ENCODE measurements at places on chromosomes 3 and 15.

DNA sequence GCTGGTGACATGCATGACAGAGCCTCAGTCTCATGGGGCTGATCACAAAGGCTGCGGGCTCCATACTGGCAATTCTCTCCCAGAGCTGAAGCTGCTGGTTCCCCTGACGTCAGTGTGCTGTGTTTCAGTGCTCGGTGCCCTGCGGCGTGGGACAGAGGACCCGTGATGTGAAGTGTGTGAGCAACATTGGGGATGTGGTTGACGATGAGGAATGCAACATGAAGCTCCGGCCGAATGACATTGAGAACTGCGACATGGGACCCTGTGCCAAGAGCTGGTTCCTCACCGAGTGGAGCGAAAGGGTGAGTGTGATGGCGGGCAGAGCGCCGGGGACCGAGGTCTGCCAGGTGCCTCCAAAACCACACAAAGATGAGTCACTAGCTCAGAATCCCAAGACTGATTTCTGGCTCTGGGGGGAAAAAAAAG, 62.0 kb upstream of the NR2E3 start:
- no peak for DNase-seq

DNA sequence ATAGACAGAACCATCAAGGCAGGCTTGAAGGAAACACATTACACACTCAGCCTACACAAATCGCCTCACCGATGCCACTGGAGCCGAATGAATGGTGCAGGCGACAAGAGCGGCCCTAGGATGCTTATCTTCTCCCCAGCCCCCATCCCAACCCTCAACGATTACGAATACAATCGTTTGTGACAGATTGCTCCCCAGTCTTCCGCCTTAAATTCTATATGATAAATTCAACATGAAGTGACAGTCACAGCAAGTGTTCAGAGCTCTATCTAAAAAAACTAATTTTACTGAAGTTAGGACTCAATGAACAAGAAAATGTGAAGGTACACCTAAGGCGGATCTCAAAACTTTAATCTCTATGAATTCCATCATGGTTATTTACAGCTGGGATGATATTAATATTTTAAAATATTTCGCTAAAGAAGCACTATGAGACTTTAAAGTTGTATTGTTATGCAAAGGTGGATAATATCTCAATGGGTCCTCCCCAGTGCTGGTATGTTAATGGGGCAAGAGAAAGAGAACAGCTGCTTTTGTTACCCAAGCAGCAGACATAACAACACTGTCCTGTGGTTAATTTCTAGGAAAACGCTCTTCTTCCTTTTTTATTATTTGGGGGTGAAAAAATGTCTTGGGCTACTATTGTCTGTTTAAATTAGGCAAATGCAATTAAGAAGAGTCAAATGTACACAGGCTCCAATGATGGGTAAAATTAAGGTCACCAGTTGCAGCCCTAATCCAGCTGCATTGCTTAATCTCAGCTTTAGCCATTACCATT, 147.6 kb upstream of the NR2F2 start:
- no peak for DNase-seq

DNA sequence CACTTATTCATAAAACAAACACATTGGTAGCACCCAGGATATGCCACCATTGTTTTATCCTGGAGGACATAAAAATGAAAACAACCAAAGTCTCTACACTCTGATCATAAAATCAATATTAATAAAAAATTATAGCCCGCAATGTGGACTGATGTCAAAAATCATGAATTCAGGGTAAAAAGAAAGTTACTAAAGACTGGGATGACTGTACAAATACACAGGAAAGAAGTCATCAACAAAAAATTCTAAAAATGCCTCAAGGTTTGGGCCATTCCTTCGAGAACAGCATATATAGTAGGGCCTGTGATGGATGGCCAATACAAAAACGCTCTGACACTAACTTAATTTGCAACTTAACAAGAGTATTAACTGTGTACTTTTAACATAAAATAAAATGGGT, 76.8 kb downstream of the THBS1 start:
- DNase-seq: no peak

- DNase-seq: no peak
Measured at GRCh38 chr3:15345066-15345607, 12.8 kb upstream of the SH3BP5 start.

DNA sequence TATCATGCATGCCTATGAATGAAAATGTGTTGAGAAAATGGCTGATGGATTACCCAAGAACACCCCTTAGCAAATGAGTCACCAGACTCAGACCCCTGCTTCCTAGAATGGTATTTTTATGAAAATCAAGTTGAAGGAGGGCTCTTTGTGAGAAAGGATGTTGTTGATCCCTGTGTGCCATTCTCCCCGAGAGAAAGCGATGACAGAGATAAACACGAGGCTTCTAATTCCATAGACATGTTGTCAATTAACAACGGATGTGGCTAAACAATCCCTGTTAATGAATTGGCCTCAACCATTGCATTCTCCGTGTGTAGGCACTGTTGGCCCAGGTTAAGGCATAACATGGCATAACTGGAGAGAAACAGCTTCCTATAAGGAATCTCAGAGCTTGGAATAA, 5.8 kb upstream of the OXTR start:
- no peak for DNase-seq

DNA sequence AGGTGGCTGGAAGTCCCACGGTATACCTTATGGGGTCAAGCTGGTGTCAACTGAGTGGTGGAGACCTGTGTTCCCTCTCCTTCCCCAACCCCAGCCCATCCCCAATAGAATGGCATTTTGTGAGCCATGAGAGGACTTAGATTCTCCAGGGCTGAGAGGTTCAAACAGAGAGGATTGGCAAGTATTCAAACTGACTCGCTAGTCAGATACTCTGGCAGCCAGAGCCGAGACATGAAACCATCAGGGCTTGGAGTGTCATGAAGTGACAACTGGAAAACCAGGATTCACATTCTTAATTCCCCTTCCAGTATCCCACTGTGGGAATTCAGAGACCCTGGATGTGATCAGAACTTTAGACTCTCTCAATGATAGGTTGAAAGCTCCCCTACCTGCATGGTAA, 159.4 kb upstream of the SNTN start:
- no peak for DNase-seq

GRCh38 chr3:27095553-27096222, 273.5 kb downstream of the NEK10 start:
- no peak for DNase-seq

GRCh38 chr3:197189623-197190022, 108.8 kb downstream of the DLG1 start:
- DNase-seq: no peak

- DNase-seq: no peak
Measured at GRCh38 chr3:161163297-161163696, 57.8 kb upstream of the NMD3 start.

GRCh38 chr15:48759921-48760320, 50.9 kb downstream of the CEP152 start:
- no peak for DNase-seq

GRCh38 chr3:10119376-10119775, 3.9 kb downstream of the BRK1 start:
- no peak for DNase-seq

DNA sequence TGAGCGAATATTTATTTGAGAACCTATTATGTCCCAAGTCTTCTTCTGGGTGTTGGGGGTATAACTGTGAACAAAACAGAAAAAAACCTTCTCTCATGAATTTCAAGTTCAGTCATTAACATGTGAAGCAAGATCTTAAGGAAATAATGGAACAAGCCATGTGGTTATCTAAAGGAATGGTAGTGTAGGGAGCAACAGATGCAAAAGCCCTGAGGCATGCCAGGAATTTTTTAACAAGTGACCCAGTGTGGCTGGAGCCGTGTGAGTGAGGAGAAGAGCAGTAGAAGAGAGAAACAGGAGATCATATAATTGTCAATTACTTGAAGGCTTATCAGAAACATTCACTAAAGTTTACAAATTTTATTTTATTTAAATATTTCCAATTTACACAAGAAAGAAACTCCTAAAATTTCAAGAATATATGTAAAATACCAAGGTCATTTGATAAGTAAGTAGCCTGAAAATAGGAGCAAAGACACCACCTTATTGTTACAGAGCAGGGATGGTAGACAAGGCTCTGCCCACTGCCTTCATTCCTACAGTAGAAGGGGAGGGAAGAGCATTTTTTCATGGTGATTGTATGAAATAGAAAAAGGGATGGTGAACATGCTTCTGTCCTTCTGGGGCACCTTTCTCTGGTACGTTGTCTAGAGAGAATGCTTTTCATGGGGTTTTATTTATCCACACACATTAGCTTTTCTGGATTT, 345.1 kb downstream of the PLOD2 start:
- DNase-seq: no peak

DNA sequence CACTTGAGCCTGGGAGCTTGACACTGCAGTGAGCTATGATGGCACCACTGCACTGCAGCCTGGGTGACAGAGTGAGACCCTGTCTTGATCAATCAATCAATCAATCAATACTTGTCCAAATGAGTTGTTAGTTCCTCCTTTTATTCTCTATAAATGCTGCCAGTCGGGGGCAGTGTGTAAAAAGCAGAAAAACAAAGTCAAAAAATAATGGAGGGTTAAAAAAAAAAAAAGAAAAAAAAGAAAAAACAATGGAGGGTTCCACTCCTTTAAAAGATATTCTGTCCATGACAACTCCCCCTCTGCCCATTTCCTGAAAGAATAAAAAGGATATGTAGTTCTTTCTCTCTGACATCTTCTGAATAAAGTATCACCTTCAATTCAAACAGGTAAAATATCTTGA, 1068.6 kb downstream of the FHIT start:
- DNase-seq: no peak

- no peak for DNase-seq
Measured at GRCh38 chr15:25882466-25882865, 19.3 kb upstream of the ATP10A start.

DNA sequence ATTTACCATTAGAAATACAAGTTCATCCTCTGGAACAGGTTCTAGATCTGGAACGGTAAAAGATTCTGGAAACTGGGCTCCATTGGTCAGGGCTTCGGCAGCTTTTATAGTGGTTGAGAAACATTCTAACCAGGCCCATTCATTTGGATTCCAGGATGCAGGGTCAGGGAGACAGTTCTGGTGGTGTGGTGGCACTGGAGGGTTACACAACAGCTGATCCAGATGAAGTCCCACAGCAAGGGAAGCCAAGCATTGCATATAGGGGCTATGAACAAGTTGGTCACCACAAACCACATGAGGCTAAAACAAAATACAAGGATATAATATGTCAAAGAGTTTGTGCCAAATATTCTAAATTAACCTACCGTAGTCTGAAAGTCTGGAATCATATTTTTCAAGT, 43.0 kb downstream of the FBXL22 start:
- DNase-seq: no peak

GRCh38 chr3:115903843-115904242, 280.5 kb downstream of the GAP43 start:
- DNase-seq: no peak

GRCh38 chr3:8589880-8590556, 54.6 kb downstream of the SSUH2 start:
- peak; percentile 22 for DNase-seq

DNA sequence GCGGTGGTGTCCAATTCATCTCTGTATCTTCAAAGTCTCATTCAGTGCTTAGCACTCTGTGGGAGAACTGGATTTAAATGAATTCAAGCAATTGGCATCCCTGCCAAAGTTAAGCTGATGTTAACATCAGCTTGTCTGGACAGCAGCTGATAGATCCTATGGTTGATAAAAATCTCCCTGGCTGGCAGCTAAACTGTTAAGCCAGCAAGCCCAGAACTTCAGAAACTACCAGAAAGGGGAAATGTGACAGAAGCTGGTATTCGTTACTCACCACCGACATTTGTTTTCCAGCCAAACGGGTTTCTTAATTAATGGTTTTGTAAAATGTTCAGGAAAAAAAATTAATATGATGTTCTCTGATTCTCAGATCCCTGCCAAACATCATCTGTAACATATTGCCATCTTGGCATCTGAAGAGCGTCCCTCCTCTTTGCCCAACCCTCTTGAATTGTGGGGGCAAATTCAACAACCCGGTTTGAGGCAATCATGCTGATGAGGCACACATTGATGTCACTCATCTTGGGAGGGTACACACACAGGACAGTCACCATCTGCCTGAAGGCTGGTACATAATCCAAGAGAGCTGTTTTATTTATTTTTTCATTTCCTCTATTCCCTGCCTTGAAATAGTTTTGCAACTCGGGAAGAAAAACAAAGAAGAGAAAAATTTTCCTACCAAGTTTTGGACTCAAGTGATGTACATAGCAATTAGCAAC, 76.3 kb upstream of the ABHD17C start:
- no peak for DNase-seq

GRCh38 chr15:47383102-47383501, 334.2 kb upstream of the SEMA6D start:
- no peak for DNase-seq

DNA sequence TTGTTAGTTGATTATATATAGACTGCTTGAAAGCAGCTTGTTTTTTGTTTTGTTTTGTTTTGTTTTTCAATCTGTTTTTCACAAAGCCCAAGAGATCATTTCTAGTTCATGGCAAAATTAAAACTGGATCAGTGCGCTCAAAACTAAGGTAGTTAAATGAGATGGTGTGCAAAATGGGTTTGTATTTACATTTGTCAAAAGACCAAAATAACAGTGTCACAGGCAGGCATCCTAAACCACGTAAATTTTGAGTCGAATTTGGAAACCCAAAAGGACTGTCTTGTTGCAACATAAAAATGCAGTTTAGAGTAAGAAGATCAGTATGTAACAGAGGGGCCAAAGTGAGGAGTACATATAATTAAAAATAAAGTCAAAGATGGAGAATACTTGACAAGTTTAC, 2.4 kb downstream of the DMXL2 start:
- no peak for DNase-seq

DNA sequence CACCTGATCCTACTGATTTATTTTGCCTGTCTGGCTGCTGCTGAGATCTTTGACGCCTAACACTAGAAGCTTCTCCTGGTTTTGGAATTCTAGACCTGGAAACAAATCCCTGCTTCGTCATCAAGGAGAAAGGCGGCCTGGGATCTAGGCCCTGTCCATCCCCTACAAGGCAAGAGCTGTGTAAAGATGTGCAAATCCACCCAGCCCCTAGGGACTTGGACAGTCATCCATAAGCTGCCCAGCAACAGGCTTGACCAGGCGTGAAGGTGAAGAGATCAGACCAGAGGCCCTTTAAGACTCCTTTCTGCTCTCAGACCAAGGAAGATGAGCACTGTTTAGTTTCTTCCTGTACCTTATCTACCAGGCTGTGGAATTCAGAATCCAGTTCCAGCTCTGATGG, 32.2 kb downstream of the SLC41A3 start:
- DNase-seq: no peak

GRCh38 chr15:100602064-100602822, at the start of the genes ASB7 and LINS1:
Gene ASB7 (plus strand): TSS chr15:100602589. CDS start chr15:100612217, 9,628 bp downstream.
Gene LINS1 (minus strand): TSS chr15:100602184. CDS start chr15:100580842, 21,342 bp downstream.
- DNase-seq: peak; percentile 99

DNA sequence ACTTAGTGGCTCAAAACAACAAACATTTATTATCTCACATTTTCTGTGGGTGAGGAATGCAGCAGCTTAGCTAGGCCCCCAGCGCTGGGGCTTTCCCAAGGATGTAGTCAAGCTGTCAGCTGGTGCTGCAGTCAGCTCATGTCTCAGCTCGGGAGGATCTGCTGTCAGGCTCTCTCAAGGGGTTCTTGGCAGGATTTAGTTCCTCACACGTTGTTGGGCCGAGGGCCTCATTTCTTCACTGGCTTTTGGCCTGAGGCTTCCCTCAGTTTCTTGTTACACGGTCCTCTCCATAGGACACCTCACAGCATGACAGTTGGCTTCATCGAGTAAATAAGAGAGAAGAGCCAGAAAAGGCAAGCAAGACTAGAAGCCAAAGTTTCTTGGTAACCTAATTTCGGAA, 13.7 kb upstream of the U2SURP start:
- peak; percentile 87 for DNase-seq

- DNase-seq: no peak
Measured at GRCh38 chr3:12308517-12308916, 19.6 kb downstream of the PPARG start.

- DNase-seq: no peak
Measured at GRCh38 chr15:69143756-69144436, 16.5 kb upstream of the GLCE start.

GRCh38 chr3:40043444-40043755, 234.0 kb downstream of the MYRIP start:
- peak; percentile 4 for DNase-seq
